Mesenchymal stem cell (in vitro differentiated cells and primary cell): ENCODE measurements at places on chromosomes 11 and 22.

DNA sequence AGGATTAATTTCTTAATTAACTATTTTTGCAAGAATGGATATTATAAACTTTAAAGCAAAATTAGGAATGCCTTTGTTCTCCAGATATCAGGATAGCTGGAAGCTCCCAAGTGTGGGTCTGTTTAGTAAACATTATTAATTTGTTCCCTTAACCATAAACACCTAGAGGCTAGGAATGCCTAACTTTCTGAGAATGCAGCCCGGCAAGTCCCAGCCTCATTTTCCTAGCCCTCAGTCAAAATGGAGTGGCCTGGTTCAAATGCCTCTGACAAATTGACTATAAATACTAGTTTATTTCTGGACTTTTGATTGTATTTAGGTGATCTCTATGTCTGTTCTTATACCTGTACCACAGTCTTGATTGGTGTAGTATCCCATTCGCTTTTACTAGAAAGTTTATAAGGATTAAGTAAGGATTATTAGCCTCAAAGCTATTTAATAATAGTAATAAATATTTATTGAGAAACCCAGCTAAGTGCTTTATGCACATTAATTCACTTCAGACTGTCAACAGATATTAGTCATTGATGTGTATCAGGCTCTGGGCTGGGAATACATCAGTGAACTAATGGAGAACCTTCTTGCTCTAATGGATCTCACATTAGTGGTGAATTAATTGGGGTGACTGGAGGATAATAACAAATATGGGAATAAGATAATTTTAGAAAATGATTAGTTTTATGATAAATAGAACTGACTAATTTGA, 25.8 kb downstream of the PPME1 start:
- H3K27me3 ChIP-seq: no peaks in the 10 kb centered on the region
- no peak overlapping the region for H3K27ac ChIP-seq
- peaks cover 1% of the 10 kb centered on the region for H3K4me1 ChIP-seq
- no peaks in the 10 kb centered on the region for H3K36me3 ChIP-seq

DNA sequence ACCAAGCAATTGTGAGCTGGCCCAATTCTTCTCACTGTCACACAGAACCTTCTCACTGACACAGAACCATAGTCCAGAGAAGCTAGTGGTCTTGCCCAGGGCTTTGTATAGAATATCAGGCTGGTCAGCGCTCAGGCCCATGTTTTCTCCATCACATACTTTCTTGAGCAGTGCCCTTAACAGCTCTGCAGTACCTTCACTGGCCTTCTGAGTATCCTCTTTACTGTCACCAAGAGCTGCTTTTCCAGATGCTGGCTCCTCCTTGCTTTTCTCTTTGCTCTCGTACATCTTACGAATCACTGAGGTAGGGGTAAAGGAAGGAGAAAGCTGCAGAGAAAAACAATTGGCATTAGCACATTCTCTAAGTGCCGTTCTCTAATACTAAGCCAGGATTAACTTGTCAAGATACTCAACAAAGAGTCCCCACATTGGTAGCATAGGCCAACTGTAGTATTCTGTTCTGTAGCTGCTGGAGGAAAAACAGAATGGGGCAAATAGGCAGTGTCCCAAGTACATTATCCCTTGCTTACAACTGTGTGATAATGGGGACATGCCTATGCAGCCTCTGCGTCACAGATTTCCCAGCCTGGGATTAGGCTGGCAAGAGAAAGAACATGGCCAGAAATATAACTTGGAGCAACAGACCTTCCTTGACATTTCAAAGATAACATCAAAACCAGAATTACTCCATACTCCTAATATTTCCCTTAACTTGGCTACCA, 43.5 kb downstream of the DRG1 start:
- H3K27ac ChIP-seq: no peak overlapping the region
- no peaks in the 10 kb centered on the region for H3K27me3 ChIP-seq
- no peak overlapping the region for H3K4me3 ChIP-seq
- peaks cover 98% of the 10 kb centered on the region for H3K36me3 ChIP-seq

GRCh38 chr11:97414801-97415200, 1025.0 kb downstream of the JRKL start:
- no peaks in the 10 kb centered on the region for H3K4me1 ChIP-seq
- peak; percentile 45 for DNase-seq
- no peak overlapping the region for H3K27ac ChIP-seq
- no peaks in the 10 kb centered on the region for H3K27me3 ChIP-seq
- no peaks in the 10 kb centered on the region for H3K36me3 ChIP-seq
- H3K4me3 ChIP-seq: no peak overlapping the region

GRCh38 chr11:74534216-74534945, 40.9 kb upstream of the LIPT2 start:
- H3K4me3 ChIP-seq: no peak overlapping the region
- no peaks in the 10 kb centered on the region for H3K4me1 ChIP-seq
- H3K27ac ChIP-seq: no peak overlapping the region
- H3K27me3 ChIP-seq: peaks cover 3% of the 10 kb centered on the region
- no peak for DNase-seq
- no peaks in the 10 kb centered on the region for H3K36me3 ChIP-seq

DNA sequence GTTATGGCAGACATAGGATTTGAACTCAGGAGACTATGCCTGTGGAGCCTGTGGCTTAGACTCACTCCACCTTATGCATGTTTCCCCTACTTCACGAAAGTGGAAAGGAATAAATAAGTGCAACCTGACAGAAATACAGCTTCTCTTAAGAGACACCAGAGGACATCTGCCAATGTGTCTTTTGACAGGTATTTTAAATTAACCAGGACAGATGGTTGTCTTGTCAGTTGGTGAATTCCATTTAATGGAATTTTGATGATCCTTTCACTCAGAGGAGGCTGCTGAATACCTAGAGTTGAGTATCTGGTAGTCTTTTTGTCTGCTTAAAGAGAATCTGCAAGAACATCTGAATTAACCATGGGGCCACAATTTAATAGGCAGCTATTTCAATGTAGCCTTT, 46.1 kb downstream of the NELL1 start:
- H3K27me3 ChIP-seq: no peaks in the 10 kb centered on the region
- no peak overlapping the region for H3K27ac ChIP-seq
- DNase-seq: no peak
- H3K36me3 ChIP-seq: no peaks in the 10 kb centered on the region
- H3K4me1 ChIP-seq: no peaks in the 10 kb centered on the region
- H3K4me3 ChIP-seq: no peak overlapping the region

DNA sequence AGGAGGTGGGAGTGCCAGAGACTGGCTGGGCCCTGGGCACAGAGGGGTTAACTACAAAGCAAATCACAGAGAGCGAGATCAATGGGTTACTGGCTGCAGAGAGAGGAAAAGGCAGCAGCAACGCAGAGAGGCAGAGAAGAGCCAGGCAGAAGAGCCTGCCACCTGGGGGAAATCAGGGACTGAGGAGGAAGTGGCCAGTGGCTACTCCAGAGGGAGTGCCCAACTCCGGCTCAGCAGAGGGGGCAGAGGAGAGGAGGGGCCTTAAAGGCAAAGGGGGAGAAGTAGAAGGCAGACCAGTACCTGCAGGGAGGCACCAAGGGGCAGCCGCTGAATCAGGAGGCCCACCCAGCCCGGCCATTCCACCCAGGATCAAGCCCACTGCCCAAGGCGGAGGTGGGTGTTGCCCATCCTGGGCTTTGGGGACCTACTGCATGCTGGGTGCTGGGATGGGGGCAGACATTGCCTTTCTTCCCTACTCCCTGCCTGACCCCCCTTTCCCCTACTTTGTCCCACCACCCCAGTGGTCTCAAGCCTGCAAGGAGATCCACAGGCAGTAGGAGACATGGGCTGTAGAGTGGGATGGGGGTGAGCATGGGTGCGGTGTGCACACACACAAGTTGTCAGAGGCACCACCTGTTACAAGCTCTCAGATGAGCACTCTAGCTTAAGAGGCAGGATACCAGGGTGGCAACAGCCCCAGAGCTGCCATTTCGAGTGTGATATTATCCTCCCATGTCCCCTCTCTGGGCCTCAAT, 926 bp upstream of the GALR3 start:
- H3K27ac ChIP-seq: no peak overlapping the region
- peaks cover 6% of the 10 kb centered on the region for H3K36me3 ChIP-seq

DNA sequence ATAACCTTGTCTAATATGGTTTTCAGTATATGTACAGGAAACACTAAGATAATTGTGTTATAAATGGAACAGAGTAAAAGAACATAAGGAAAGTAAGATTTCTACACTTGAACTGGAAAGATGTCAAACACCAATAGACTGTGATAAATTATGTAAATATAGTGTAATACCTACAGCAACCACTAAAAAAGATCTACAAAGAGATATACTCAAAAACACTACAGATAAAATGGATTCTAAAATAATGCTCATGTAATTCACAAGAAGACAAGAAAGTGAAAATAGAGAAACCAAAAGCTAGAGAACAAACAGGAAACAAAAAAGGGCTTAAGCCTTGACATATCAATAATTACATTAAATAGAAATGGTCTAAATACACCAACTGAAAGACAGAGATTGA, 30.9 kb downstream of the DEUP1 start:
- no peak overlapping the region for H3K4me3 ChIP-seq
- H3K36me3 ChIP-seq: no peaks in the 10 kb centered on the region
- H3K27me3 ChIP-seq: no peaks in the 10 kb centered on the region
- H3K27ac ChIP-seq: no peak overlapping the region
- H3K4me1 ChIP-seq: no peaks in the 10 kb centered on the region

DNA sequence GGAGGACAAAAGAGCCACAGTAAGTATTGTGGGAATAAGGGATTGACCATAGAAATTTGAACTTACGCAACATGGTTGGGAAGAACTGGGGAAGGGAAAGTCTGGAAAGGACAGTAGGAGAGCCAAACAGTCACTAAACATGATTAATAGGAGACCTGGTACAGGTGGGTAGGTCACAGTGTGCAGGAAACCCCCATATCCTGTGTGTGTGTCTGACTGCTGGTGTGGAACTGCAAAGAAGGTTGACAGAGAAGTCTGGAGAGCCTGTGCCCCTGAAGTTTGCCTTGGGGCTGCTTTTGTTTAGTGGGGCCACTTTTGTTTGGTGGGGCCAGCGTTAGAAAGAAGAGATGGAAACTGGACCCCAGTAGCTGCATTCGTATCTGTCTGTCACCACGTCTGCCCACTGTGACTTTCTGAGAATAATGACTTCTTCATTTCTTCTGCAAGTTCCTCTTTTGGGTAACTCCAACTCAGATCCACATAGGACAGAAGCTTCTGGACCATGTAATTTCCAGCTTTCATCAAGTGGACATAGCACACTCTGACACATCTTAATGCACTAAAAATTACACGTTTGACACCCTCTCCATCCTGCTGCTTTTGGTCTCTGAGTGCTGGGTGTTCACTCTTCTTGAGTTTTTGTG, 126.8 kb upstream of the RAG2 start:
- H3K4me3 ChIP-seq: no peak overlapping the region
- H3K36me3 ChIP-seq: no peaks in the 10 kb centered on the region
- no peaks in the 10 kb centered on the region for H3K4me1 ChIP-seq

GRCh38 chr11:128723531-128723930, 29.7 kb downstream of the FLI1 start:
- H3K27ac ChIP-seq: no peak overlapping the region
- no peak for DNase-seq
- no peak overlapping the region for H3K4me3 ChIP-seq
- H3K4me1 ChIP-seq: no peaks in the 10 kb centered on the region

DNA sequence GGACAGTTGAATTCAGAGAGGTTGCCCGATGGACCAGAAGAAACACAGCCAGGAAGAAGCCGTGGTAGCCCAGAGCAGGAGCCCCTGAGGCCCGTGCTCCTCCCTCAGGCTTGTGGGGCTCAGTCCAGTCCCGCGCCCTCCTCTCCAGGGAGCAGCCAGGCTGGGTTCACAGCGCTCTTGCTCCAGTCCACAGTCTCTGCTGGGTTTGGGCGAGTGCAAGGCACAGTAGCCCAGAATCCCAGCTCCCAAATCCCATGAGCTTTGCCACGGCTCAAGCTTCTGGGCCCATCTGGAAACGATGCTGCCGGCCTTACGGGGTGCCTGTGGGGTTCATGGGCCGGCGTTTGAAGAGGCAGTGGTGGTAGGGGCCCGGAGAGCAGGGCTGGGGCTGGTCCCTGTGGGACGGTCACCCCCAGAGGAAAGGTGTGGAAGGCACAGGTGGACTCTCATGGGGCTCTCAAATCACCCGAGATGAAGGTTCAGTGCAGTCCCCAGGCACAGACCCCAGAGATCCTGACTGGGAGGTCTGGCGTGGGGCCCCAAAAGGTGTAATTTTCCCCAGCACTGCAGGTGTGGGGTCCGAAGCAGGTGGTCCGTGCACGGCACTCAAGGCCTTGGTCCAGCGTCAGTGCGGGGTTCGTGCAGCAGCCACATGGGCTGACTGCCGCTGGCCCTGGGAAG, 30.6 kb upstream of the ATXN10 start:
- no peak overlapping the region for H3K27ac ChIP-seq
- peaks cover 50% of the 10 kb centered on the region for H3K27me3 ChIP-seq
- DNase-seq: no peak
- H3K36me3 ChIP-seq: no peaks in the 10 kb centered on the region
- H3K4me1 ChIP-seq: peaks cover 18% of the 10 kb centered on the region
- no peak overlapping the region for H3K4me3 ChIP-seq

GRCh38 chr11:114307524-114308203, 11.5 kb downstream of the NNMT start:
- no peaks in the 10 kb centered on the region for H3K27me3 ChIP-seq
- peak overlapping the region; percentile 92 for H3K27ac ChIP-seq
- peak overlapping the region; percentile 74 for H3K4me3 ChIP-seq
- peaks cover 39% of the 10 kb centered on the region for H3K36me3 ChIP-seq
- peaks cover 17% of the 10 kb centered on the region for H3K4me1 ChIP-seq

DNA sequence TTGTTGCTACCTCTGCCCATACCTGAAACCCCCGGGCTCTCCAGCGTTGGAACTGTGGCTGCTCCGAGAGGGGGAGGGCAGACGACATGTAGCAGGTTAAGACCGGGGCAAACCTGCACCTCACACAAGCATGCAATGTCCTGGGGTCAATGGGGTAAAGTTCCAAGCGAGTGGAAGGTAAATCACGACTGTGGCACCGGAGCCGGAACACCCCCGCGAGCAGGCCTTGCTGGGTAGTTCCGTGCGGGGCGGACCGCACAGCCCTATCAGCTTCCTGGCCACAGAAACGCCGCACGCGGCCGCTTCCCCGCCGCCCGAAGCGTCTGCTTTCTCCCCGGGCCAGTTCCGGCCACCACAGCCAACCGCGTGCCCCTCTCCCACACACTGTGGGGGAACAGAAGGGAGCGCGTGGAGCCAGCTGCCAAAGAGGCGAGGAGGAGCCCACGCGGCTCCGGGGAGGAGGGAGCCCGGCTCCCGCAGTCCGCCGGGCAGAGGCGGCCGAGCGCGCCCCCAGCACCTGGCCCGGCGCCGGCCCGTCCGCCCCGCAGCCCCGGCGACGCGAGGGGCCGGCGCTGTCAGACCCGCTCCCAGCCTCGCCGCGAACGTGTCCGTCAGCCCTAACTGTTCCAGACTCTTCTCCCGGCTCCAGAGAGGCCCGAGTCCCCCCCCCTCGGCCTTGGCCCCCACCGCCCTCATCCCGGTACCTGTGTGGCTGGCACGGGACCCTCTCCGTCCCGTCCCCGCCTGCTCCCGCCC, 1.6 kb downstream of the SPTBN2 start:
- peaks cover 23% of the 10 kb centered on the region for H3K4me1 ChIP-seq
- no peaks in the 10 kb centered on the region for H3K36me3 ChIP-seq
- peak; percentile 32 for DNase-seq
- peaks cover 3% of the 10 kb centered on the region for H3K27me3 ChIP-seq
- peak overlapping the region; percentile 97 for H3K27ac ChIP-seq
